ENCODE measurements at places on chromosomes 6 and 20. TPM values are rescaled to one million over a fixed set of nuclear protein-coding genes. Genes with fewer than 3 reads are reported as not detected.
A peak's percentile ranks its signal among the peaks of the same experiment; 100 is the strongest.

GRCh38 chr20:21237956-21238799 lies 65.0 kb upstream of the XRN2 start:
- H3K4me3 ChIP-seq: no peak overlapping the region
- no peaks in the 10 kb centered on the region for H3K4me1 ChIP-seq
- no peaks in the 10 kb centered on the region for H3K36me3 ChIP-seq
- DNase-seq: no peak
- H3K27me3 ChIP-seq: no peaks in the 10 kb centered on the region
- H3K27ac ChIP-seq: no peak overlapping the region

GRCh38 chr6:154367336-154367735 lies 10.7 kb upstream of the IPCEF1 start:
- no peak overlapping the region for H3K4me3 ChIP-seq
- no peak for DNase-seq

GRCh38 chr6:135163440-135163738 lies 17.7 kb upstream of the MYB start:
- H3K4me1 ChIP-seq: peaks cover 55% of the 10 kb centered on the region
- no peaks in the 10 kb centered on the region for H3K27me3 ChIP-seq
- H3K36me3 ChIP-seq: no peaks in the 10 kb centered on the region
- DNase-seq: peak; percentile 66

DNA sequence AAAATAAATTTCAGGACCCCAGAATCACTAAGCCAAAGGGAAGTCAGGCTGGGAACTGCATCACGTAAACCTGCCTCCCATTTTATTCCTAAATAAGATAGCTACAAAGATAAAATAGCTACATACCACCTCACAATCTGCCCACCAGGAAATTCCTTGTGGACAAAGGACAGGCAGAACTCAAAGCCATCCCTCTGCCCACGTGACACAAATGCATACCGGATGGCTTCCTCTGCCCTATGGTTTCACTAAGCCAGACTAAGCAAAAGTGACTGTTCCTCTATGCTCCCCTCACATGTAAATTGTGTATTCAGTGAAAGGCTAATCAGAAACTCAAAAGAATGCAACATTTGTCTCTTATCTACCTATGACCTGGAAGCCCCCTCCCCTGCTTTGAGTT lies 15.0 kb downstream of the MBOAT1 start:
- no peaks in the 10 kb centered on the region for H3K27me3 ChIP-seq
- no peak overlapping the region for H3K4me3 ChIP-seq
- no peak for DNase-seq

Gene PLCB1
- 2.2 TPM for total RNA-seq

GRCh38 chr6:113120582-113121285 lies 736.4 kb upstream of the MARCKS start:
- H3K27me3 ChIP-seq: no peaks in the 10 kb centered on the region
- H3K36me3 ChIP-seq: no peaks in the 10 kb centered on the region
- no peak overlapping the region for H3K27ac ChIP-seq
- no peak overlapping the region for H3K4me3 ChIP-seq

All from activated naive CD8-positive, alpha-beta T cell treated with anti-CD3 and anti-CD28 coated beads for 36 hours (primary cell).